ENCODE measurements at places on chromosomes 7 and 10.

DNA sequence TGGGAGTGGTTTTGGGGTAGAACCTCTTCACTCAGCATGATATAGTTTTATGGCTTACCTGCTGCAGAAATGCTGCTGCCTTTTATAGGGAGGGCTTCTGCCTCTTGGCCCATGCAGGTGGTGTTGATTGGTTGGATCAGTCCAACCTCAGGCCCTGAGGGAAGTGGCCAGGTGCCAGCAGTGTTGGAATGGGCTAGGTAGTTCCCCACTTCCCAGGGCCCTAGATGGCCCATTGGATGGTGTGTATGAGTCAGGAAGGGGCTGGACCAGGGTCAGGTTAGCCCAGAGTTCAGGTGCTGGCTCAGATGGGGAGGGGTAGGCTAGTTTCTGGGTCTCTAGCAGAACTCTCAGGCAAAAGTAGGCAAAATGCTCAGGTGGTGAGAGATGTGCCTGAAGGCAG lies 455.5 kb downstream of the CCSER2 start:
- DNase-seq = no peak

DNA sequence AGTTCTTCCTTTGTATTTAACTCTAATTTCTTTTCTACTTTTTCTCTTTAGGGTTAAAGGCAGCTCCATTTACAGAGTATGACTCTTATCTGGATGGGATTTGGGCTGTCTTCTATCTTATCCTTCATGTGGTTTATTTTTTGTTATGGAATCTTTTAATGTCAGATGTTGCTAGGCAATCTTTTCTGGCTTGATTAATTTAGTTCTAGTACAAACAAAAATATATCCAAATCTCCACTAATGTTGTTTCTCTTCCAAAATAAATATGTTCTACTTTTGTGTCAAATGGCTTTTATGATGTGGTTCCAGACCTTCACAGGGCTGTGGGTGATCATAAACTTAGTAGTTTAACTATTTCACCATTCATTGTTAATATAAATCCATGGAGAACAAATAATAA lies 246.9 kb downstream of the AHR start:
- no peak for DNase-seq

DNA sequence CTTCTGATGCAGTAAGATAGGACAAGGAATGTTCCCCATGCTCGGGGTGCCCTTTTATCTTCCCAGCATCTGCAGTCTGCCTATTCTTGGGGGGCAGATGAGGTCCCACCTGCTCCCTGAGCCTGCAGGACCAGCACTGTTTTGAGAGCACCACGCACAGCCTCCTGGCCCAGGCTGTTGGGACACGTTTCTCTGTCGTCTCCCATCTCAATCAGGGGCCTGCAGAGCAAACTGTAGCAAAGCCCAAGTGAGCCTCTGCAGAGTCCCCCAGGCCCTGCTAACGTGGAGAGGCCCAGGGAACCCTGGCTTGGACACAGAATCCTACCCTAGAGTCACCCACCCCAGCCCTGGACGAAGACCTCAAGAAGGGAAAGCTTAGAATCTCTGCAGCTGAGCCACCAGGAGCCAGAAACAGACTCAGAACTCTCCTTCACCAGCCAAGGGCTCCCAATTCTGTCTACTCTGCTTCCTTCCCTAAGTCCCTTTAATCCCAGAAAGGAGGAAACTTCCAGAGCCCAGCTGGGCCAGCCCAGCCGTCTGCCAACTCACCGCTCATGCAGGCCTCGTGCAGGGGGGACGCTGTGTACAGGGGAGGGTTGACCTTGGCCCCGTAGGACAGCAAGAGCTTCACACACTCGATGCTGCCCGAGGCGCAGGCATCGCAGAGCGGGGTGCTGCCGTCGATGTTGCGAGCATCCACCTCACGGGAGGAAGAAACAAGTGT lies 15.6 kb downstream of the ASB13 start:
- DNase-seq = no peak

DNA sequence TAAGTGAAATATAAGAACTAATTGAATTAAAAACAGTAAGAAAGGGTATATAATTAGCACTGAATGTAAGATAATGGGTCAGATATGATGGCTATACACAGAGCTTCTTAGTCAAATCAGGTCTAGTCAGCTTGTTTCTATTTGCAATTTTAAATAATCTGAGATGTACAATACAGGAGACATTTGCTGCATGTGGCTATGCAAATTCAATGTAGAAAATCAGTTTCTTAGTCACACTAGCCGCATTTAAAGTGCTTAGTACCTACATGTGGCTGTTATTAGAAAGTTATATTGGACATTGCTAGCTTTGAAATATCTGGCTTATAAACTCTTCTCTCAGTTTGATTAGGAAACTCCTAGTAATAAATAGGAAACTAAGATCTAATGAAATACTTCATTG lies 25.3 kb downstream of the CCDC7 start:
- DNase-seq = no peak

GRCh38 chr10:71094712-71095390 lies 117.5 kb upstream of the UNC5B start:
- no peak for DNase-seq

GRCh38 chr10:80462981-80463741 lies 9.1 kb downstream of the TSPAN14 start:
- DNase-seq = no peak

GRCh38 chr7:132108563-132108962 lies 467.7 kb downstream of the PLXNA4 start:
- no peak for DNase-seq

DNA sequence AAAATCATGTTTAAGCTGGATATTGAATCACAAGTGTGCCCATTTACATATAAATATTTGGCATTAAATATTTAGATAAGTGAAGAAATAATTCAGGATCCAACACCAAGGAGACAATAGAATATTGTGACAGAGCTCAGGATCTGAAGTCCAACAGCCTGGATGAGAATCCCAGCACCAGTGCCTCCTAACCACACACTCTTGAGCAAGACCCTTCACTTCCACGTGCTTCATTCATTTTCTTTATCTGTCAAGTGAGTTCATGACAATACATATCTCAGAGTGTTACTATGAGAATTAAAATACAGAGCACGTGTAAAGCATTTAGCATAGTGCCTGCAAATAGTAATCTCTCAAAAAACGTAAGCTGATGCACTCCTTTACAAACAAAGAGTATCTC lies 78.4 kb upstream of the IKZF1 start:
- DNase-seq = no peak

GRCh38 chr7:38291117-38291647 lies 17.7 kb upstream of the TARP start:
- no peak for DNase-seq

DNA sequence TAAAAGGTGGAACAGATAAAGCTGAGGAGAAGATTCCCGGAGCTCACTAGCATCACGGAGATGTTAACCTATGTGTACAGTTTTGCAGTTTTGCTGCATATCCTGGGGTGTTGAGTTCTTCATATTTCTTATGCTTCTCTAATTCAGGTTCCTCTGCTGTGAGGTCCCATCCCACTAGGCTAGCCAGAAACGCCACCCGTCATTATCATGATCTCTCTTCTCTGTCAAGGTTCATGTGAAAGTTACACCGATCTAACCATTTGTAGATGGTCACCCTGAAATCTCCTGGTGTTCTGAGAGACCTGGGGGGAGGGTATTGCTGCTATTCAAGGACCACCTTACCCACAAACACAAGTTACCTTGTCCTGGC lies 136.3 kb downstream of the CCDC71L start:
- no peak for DNase-seq

DNA sequence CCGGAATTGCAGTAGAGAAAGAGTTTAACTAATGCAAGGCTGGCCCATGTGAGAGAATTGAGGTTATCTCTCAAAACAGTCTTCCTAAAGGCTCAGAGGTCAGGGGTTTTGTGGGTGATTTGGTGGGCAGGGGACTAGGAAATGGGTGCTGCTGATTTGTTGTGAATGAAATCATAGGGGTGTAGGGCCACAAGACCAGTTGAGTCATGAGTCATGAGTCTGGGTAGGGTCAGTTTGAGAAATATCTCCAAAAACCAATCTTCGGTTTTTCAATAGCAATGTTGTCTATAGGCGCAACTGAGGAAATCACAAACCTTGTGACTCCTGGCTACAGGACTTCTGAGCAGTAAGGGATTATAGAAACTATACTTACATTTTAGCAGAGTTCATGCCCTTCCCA lies 460.0 kb upstream of the NRP1 start:
- DNase-seq = no peak

GRCh38 chr7:98348726-98349474 lies 52.0 kb downstream of the BAIAP2L1 start:
- no peak for DNase-seq

DNA sequence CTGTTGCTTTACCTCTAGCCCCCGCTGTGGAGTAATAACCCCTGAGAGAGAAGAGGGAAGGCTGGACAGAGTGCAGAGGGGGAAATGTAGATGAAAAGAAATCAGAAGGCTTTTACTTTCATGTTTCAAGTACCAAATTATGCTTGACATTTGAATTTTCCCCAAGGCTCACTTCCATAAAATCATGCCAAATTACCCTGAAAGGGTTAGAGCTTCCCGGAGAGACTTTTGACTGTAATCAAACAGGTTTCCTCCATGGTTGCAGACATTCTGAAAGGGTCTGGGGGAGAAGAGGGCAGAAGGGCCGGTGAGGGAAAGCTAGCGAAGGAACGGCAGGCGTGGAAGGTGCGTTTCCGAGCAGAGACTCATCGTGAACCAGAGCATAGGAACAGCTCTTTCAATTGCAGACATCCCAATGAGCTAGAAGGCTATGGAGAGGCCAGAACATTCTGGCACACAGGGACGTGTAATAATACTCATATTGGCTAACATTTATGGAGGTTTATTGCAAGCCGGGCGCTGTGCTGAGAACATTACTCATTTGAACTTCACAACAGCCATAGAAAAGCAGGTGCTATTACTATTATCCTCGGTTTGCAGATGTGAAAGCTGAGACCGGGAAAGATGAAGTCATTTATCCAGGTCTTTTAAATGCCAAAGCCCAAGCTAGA lies 620.8 kb upstream of the AUTS2 start:
- no peak for DNase-seq

DNA sequence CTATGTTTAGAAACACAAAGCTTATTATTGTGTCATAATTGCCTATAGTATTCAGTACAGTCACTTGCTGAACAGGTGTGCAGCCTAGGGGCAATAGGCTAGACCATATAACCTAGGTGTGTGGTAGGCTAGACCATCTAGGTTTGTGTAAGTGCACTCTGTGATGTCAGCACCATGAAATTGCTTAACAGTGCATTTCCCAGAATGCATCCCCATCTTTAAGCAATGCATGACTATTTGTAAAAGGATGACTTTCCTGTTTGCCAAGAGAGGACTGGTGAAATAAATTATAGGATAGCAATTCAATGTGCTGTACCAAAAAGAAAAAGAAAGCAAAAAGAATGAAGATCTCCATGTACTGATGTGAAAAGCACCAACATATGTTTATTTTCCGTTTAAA lies 288.7 kb upstream of the AUTS2 start:
- no peak for DNase-seq

GRCh38 chr10:101782811-101783735 lies at the start of gene NPM3:
Gene NPM3, minus strand, starts transcription at chr10:101783446. Its CDS starts 56 bp downstream, at chr10:101783390.
- DNase-seq = peak; percentile 60

GRCh38 chr7:132092106-132092505 lies 484.2 kb downstream of the PLXNA4 start:
- DNase-seq = no peak

- peak; percentile 13 for DNase-seq
Measured at GRCh38 chr10:92239600-92240288, 51.1 kb downstream of the CPEB3 start.

DNA sequence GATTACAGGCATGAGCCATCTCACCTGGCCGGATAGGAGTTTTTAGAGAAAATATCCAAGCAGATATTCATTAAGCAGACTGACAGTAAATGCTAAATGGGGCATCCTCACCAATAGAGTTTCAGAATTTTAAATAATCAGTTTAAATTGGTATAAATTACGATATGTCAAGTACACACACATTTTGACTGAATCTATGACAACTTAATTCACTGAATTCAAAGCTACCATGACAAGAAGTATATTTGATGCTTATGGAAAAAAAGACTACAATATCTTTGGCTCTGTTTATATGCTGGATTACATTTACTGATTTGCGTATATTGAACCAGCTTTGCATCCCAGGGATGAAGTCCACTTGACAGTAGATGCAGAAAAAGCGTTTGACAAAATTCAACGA lies 774.7 kb downstream of the PCDH15 start:
- DNase-seq = no peak

GRCh38 chr10:101031796-101032636 lies 982 bp downstream of the SFXN3 start:
- DNase-seq = peak; percentile 73

DNA sequence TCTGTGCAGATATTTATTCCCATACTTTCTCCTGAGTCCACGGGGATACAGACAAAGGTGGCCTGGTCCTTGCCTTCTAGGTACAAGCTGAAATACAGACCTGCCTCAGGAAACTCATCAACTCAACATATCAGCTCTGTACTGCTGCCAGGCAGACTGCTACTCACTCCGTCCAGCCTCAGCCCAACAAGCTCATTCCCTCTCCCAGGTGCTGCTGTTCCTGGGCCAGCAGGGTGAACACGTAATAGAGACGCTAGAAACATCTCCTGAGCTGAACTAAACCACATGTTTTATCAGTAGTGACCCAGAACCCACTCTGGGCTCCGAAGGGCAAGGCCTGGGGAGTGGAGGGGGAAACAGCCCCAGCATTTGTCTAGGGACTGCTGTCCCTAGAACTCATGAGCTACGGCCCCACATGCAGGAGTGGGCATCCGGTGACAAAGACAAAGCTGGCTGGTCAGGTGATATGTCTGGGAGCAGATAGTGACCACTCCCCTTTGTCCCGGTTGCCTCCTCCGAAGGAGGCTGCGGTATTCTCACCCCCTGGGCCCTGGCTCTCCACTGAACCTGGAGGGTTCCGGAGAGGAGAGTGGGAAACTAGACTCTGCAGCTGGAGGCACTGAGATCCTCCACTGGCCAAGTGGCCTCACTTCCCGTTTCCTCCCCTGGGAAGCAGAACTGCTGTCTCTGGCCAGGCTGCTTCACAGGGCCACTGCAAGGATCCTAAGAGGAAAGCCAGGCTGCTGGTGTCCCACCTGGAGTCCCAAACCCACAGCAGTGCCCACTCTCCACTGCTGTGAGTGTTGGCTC lies 116.1 kb downstream of the FAM53B start:
- no peak for DNase-seq

GRCh38 chr7:14380881-14381280 lies 391.4 kb upstream of the ETV1 start:
- DNase-seq = no peak

DNA sequence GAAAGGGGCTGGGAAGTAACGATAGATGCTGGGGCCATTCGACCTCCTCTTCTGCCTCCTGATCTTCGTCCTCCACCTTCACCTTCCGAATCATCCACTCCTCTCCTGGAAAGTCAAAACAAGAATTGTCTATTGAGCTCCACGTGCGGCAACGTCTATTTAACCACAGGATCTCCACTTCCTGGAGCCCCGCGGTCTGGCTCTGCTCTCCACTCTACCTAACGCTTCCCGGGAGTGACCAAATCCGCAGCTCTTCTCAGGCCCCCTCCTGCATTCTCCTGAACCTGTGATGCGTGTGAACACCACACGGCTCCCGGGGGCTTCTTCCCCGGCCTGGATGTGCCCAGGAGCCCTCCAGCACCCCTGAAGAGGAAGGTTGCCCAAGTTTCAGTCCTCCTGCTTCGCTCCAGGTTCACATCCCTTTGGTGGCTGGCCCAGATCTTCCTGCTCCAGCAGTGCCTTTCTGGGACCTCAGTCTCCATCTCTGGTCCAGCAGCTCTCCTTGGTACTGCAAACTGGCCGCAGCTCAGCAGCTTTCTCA lies 7.2 kb downstream of the ZNF467 start:
- DNase-seq = no peak

- no peak for DNase-seq
Measured at GRCh38 chr10:84696610-84697009, 368.2 kb downstream of the CCSER2 start.

- DNase-seq = no peak
Measured at GRCh38 chr7:137880432-137880831, 33.7 kb upstream of the DGKI start.

- DNase-seq = no peak
Measured at GRCh38 chr7:138243430-138243829, 167.2 kb downstream of the AKR1D1 start.

Measured in activated T-helper 1 cell treated with Interleukin-2 at 50 U/mL for 16 hours (primary cell).